Midbrain (tissue), 1 donor: ENCODE measurements at places on chromosomes 1 and 21.

GRCh38 chr1:95927061-95927460 lies 693.1 kb downstream of the RWDD3 start:
- DNase-seq = no peak

- DNase-seq = no peak
These were observed 66.5 kb downstream of the UBE2T start for GRCh38 chr1:202275061-202275770.

- no peak for DNase-seq
These were observed 106.6 kb upstream of the RAB4A start for GRCh38 chr1:229164348-229164747.

DNA sequence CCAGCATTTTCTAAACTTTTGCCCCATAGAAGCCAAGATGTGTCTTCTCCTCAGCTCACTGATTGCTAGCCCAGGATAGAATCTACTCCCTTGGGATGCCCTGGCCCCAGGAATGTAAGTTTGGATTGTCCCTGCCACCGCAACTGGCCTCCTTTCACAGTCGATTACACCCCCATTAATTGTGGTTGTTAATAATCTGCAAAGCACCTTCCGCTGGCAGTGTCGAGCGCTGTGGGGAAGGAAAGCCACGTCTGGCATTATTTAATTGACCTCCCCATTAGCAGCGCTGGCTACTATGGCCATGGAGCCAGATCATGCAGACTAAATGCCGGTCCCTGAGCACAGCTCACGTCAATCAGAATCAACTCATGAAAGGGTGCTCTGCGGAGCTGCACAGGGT lies 597.3 kb upstream of the PLXNA2 start:
- DNase-seq = no peak

GRCh38 chr1:157302199-157302497 lies 164.0 kb upstream of the ETV3 start:
- DNase-seq = no peak

- no peak for DNase-seq
These were observed 81.3 kb upstream of the KAZN start for GRCh38 chr1:14516974-14517840.

DNA sequence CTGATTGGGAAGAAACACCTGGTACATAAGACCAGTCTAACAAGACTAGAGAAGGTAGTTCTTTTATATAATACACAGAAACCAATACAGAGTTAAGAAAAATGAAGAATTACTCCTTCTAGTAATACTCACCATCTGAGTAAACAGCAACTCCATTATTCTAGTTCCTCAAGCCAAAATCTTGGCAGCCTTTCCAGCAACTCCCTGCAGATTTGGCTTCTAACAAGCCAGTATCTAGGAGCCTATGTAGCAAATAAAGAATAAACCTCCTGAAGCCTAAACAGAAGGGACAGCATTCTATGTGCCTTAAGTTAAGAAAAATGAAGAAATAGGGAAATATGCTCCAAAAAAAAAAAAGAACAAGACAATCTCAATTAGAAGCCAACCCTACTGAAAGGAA lies 24.5 kb downstream of the ERO1B start:
- no peak for DNase-seq

- DNase-seq = no peak
These were observed 18.7 kb downstream of the SLC19A1 start for GRCh38 chr21:45523411-45524101.

- DNase-seq = no peak
These were observed 226.1 kb downstream of the FGGY start for GRCh38 chr1:59522925-59523505.

DNA sequence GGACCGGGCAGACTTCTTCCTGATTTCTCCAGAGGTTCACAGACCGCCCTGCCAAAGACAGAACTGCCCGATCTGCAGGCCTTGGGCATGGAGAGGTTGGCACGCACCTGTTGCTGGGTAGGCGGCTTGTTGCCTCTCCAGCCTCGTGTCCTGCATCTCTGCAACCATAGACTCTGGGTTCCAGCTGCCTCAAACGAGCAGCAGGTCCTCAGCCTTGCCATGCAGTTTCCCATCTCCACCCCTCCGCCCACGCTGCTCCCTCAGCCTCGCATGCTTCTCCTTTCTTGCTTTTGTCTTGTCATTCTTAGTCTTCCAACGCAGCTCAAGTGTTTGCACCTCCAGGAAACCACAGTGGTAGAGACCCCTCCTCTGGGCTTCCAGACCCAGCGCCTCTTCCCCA lies 126.2 kb downstream of the LACTBL1 start:
- DNase-seq = no peak

DNA sequence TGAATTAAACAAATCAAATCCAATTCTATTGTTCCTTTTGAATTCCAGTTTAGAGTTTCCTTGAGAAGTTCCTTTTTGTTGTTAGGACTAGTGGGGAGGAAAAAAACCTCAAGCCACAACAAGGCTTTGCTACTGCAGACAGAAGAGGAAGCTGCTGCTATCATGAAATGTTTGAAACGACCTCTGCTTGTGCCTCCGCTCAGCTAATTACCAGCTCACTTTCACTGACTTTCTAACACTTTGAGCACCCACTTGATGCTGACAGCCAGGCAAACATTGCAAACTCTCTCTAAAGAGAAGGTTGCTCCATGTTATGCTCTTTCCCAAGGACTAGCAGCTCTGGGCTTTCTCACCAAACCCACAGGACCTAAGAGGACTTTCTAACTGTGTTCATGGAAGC lies 203.9 kb upstream of the PROX1 start:
- no peak for DNase-seq

GRCh38 chr1:20166051-20166450 lies 19.8 kb upstream of the UBXN10 start:
- no peak for DNase-seq

DNA sequence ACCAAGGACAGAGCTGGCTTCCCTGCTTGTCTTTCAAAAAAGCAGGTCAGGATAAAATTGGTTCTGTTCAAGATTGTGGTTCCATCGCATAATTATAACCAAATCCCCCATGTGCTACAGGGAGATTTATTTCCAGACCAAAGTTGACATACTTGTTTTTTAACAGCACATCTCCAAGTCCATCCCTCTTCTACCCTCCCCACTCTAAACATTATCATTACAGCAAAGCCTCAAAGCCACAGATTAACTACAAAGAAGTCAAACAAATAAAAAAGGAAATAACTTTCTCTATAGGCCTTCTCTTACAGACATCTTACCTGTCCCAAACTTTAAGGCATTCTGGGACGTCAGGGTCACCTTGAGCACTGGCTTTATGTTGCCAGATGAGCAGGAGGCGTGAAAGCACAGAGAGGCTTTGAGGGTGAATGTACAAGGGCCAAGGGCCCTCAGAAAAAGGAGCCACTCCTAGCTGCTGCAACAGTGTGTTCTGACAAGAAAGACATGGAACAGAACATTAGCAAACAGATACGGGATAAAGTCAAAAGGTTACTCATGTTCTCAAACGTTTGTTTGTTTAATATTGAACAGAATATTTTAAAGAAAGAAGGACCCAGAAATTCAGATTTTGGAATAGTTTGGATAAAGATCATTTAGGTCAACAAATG lies 31.2 kb downstream of the UBR4 start:
- DNase-seq = no peak

- DNase-seq = no peak
These were observed 9.5 kb upstream of the TTC34 start for GRCh38 chr1:2810899-2811532.

DNA sequence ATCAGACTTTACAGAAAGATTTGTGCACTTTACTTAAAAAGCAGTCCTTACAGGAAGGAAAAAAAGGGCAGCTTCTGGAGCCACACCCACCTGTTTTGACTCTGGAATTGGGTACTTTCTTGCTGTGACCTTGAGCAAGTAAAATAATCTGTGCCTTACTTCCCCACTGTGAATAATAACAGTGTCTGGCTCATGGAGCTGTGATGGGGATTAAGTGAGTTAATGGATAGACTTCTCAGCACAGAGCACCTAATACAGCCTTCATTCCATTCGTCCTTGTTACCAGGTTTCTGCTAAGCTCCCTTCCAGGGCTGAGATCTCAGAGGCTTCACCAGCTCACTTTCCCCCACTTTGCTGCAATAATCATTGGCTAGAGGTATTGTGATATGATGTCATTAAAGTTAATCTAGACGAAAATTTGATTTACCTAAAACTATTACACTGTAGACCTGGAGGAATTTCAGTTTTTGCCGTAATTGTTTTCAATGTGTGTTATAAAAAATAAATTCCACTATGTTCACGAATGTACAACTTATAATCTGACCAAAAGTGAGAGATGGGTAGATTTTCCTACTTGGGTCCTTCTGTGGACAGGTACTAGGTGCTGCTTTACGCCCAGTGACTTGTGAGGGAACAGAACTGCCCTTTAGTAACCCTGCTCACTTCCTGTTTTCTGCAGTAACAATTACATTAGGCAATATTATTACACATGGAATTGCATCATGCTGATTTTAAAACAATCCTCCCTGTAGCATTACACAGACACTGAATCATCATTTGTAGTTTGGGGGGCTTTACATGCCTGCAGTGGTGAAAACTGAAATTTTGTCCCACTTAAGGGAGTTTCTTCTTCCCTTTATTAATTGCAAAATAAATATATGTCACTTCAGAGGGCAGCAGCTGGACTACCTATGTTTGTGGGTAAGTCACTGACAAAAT lies 19.7 kb upstream of the ABCG1 start:
- DNase-seq = no peak

- no peak for DNase-seq
These were observed 104.1 kb upstream of the TMPRSS2 start for GRCh38 chr21:41611966-41612606.

DNA sequence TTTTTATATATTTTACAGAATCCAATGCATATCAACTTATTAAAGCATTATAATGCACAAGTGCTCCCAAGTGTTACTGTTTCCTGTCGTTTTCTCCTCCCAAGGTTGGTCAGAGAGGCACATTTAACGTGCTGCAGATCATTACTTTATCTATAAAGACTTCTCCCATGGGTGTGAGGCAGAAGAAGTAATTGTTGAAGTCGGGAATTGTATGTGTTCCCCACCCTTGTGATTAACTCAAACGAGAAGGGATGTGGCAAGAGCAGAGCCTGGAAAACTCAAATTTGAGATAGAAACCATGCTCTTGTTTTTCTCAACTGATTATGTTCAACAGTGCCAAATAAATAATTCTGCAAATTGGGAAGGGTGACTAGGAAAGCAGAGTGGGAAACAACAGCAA lies 412.5 kb upstream of the ADAMTS5 start:
- no peak for DNase-seq

GRCh38 chr1:59444520-59444919 lies 147.6 kb downstream of the FGGY start:
- DNase-seq = no peak

DNA sequence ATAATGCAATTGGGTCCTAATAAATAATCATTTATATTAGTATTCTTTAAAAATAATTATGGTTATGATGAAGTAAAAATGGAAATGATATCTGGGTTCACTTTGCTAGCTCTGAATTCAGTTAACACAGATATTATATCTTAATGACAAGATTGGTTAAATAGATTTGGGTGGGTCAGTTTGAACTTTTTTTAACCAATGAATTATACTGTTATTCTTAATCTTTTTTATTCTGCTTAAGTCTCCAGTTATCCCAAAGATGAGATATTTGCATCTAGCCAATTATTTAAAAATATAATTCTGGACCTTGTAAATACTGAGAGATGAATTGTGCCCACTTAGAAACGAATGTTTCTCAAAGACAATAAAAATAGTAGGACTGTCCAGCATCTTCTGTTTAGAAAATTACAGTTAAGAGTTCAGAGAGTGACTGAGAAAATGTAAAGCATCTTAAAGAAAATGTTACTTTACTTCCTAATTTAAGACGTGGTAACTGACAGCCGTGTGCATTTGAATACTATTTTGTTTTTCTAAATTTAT lies 345.2 kb downstream of the USP25 start:
- no peak for DNase-seq

GRCh38 chr1:39954870-39955546 lies at the start of gene MFSD2A:
MFSD2A (plus strand) TSS chr1:39955145; CDS start chr1:39955293, 148 bp downstream.
- peak; percentile 87 for DNase-seq

DNA sequence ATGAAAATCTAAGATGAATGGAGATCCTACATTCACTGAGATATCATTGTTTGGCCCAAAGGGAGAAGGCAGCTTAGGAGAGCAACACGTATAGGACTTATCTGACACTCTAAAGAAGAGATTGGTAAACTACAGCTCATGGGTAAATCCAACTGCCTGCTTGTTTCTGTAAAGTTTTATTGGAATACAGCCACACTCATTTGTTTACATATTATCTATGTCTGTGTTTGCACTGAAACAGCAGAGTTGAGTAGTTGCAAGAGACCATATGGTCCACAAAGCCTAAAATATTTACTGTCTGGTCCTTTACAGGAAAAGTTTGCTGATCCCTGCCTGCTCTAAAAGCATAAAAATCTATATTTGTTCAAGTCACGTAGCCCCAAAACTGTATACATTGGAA lies 14.3 kb upstream of the LRRC53 start:
- no peak for DNase-seq

DNA sequence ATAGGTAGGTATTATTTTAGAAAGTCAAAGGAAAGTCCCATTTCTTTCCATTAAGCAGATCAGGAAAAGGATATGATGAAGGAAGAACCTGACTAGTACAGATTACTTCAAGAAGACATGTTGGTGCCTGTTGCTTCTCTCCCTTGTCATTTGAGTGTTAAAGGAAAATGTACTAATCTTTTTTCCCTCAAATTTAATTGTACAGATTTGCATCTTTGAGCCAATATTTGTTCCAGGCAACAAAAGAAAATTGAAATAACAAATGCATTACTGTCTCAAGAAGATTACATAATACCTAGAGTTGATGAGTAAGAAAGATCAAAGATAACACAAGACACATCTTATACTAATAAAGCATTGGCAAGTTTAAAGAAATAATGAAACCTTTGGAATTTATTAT lies 566.9 kb upstream of the ZP4 start:
- no peak for DNase-seq

DNA sequence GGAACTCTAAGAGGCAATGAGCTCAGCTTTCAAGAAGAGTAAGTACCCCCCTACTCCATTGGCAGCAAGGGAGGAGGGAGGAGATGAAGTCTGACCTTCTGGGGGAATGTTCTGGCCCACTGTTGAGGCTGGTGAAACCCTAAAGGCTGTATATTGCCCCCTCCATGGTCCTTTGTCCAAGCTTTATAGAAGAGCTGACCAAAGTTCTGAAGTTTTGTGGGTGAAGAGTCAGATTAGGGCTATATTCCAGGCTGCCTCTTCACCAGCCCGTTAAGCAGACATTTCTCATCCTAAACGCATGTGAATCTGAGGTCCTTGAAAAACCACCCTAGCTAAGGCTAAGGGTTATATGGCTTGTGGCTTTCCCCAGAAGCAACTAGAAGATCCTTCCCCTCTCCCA lies 1.4 kb downstream of the C1orf94 start:
- no peak for DNase-seq

GRCh38 chr21:26011292-26011940 lies 159.2 kb downstream of the APP start:
- peak; percentile 42 for DNase-seq

- DNase-seq = peak; percentile 27
These were observed 1.5 kb downstream of the ATP1A1 start for GRCh38 chr1:116374353-116375147.

- DNase-seq = no peak
These were observed 1.0 kb upstream of the HP1BP3 start for GRCh38 chr1:20787840-20788795.

- no peak for DNase-seq
These were observed 3.8 kb downstream of the RIMS3 start for GRCh38 chr1:40661678-40662077.
